ENCODE measurements at places on chromosomes 4 and X.
A peak's percentile ranks its signal among the peaks of the same experiment; 100 is the strongest.

DNA sequence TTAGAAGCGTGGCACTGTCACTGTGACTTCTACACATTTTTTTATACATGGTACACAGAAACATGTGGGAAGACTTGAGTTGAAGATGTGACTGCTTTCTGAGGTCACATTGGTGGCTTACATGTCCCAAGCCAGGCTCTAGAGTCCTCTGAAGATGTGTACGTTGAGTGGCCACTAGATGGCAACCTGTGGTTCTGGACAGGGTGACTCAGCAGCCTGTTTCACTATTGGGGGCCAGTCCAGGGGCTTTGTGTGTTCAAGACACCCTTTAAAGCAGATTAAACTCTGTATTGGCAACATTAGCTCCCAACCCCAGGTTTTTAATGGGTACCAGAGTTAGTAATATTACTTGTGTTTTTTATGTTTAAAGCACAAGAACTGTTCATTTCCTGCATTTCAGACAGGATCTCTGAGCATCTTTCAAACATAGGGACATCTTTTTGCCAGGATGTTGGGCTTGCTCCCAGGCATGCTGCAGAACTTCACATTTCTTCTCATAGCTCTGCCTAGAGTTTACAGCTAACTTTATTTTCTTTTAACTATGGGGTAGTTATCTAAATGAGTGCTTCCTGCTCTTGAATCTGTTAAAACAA, 53.0 kb downstream of the DCUN1D4 start:
- H3K36me3 ChIP-seq = peaks cover 68% of the 10 kb centered on the region
- H3K27ac ChIP-seq = peak overlapping the region; percentile 47
- H3K27me3 ChIP-seq = no peaks in the 10 kb centered on the region
- DNase-seq = peak; percentile 80

GRCh38 chr4:184955116-184955515, 63.2 kb upstream of the HELT start:
- no peak for DNase-seq
- H3K36me3 ChIP-seq = no peaks in the 10 kb centered on the region
- H3K27ac ChIP-seq = no peak overlapping the region
- H3K4me1 ChIP-seq = no peaks in the 10 kb centered on the region
- H3K4me3 ChIP-seq = no peak overlapping the region
- H3K27me3 ChIP-seq = peaks cover 87% of the 10 kb centered on the region

DNA sequence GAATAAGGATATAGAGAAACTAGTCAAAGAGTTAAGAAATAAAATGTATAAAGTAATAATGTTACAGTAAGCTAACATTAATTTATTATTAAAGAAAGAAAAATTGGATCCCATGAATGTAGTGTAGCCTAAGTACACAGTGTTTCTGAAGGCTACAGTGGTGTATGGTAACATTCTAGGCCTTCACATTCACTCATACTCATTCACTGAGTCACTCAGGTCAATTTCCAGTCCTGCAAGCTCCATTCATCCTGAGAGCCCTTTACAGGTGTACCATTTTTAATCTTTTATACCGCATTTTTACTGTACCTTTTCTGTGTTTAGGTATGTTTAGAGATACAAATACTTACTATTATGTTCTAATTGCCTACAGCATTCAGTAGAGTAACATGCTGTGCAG, 120.6 kb upstream of the AGA start:
- H3K36me3 ChIP-seq = no peaks in the 10 kb centered on the region
- no peaks in the 10 kb centered on the region for H3K27me3 ChIP-seq
- H3K27ac ChIP-seq = no peak overlapping the region
- H3K4me3 ChIP-seq = no peak overlapping the region
- DNase-seq = no peak

GRCh38 chr4:18722748-18723191, 701.2 kb upstream of the LCORL start:
- H3K27ac ChIP-seq = no peak overlapping the region
- no peaks in the 10 kb centered on the region for H3K36me3 ChIP-seq
- no peak overlapping the region for H3K4me3 ChIP-seq
- DNase-seq = no peak
- H3K4me1 ChIP-seq = no peaks in the 10 kb centered on the region

Data from K562 (cell line).